Activated gamma-delta T cell treated with Interleukin-2 at 50 U/mL for 16 hours (primary cell): ENCODE measurements at places on chromosomes 5 and 9.

- DNase-seq = no peak
Measured at GRCh38 chr5:56301069-56301468, 67.9 kb upstream of the ANKRD55 start.

DNA sequence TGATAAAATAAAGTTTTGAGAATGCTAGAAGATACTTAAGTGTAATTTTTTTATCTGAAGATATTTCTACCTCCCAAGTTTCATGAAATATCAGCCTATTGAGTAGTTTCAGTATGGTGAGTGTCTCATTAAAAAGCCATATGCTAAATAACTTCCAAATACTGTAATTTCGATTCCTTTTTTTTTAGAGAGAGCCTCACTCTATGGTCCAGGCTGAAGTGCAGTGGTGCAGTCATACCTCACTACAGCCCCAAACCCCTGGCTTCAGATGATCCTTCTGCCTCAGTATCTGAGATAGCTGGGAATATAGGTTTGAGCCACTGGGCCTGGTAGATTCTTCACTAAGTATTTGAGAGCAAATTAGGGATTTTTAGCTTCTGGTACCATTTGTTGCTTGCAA lies 24.5 kb downstream of the CDC42SE2 start:
- DNase-seq = no peak

- no peak for DNase-seq
Measured at GRCh38 chr5:3430691-3431090, 164.9 kb upstream of the IRX1 start.

DNA sequence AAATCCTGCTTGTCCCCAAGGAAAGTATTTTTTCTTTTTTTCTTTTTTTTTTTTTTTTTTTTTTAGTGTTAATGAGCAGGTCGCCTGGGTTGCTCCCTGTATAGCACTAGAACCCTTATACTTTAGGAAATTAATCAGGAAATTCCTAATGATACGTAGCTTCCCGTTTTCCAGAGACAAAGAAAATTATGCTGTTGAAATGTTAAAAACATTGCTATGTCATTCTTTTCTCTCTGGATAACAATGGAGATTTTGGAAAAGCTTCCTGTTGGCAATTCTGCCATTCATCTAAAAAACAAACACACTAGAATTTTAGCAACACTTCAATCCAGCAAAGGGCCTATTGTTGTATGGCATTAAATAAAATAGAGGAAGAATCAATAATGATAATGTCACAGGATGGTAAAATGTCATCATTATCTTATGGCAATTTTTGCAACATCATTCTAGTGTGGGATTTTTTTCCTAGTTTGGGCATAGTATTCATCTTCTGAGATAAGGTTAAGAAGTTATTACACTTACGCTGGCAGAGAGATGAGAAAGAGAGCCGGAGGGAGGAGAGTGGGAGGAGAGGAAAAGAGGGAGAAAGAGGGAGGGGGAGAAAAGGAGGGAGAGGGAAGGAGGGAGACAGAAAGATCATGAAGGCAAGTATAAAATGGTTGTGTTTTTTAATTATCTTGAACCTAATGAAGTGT lies 315.8 kb upstream of the PDE4D start:
- no peak for DNase-seq

DNA sequence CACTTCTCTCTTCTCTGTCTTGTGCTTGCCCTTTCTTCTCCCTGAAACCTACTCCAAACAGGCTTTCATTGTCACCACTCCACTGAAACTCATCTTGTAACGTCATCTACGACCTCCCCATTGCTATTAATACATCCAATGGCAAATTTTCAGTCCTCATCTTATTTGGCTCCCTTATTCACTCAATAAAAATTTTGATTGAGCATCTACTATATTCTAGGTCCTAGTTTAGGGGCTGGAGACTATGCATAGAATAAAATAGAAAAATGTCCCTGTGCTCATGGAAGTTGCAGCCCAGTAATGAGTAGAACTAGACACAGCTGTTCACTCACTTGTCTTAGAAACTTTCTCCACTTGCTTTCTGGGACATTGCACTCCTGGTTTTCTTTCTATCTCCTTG lies 24.9 kb upstream of the FSTL4 start:
- DNase-seq = no peak

DNA sequence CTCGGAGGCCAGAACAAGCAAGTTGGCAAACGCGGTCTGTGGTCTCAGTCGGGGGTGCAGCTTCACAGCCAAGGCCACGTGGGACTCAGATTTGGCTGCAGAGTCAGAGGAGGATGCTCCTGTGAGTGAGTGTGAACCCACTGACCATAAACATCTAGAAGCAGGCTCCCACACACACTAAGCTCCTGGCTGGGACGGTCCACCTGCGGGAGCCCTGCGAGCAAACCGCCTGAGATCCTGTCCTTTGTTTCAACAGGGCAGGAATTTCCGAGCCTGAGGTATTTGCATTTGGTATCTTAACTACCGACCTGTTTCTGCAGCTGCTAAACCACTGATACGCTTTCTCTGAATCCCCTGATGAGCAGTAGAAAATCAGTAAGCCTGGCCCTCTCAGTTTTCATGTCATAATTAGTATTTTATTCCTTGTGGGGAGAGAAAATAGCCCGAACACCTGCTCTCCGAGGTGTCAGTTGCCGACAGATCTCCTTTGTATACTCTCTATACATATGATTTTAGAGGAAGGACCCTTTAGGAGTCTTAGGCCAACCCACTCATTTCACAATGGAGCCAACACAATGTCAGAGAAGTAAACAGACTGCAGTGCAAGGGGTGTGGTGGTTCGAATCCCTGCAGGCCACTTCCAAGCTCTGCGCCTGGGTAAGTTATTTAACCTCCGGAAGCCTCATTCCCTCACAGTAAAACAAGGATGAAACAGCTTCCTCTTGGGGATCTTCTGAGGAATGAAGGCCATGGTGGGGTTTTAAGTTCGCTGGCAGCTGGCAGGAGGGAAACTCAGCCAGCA lies 40.9 kb upstream of the PWWP2A start:
- no peak for DNase-seq

DNA sequence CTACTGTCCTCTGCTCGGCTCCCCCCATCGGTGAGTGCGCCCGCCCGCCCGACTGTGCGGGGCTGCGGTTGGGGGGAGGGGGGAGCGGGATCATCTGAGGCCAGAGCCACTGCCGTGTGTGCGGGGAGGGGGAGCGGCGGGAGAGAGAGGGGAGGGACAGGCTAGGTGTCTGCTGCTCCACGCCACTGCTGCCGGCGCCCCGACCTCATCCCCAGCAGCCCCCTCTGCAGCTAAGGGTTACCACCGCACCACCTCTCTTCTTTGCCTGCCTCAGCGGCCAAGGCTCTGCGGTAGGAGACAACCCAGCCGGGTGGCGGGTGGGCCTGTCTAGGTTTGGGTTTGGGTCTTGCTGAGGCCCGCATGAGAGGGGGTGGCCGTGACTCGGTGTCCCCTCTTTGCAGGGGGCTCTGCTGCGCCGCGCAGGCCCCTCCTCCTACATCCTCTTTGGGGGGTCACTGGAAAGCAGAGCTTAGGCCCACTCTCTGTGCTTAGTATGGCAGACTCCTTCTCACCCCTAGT lies 670 bp upstream of the PURA start:
- peak; percentile 15 for DNase-seq

- DNase-seq = no peak
Measured at GRCh38 chr9:113548221-113549041, 84.9 kb downstream of the RGS3 start.

DNA sequence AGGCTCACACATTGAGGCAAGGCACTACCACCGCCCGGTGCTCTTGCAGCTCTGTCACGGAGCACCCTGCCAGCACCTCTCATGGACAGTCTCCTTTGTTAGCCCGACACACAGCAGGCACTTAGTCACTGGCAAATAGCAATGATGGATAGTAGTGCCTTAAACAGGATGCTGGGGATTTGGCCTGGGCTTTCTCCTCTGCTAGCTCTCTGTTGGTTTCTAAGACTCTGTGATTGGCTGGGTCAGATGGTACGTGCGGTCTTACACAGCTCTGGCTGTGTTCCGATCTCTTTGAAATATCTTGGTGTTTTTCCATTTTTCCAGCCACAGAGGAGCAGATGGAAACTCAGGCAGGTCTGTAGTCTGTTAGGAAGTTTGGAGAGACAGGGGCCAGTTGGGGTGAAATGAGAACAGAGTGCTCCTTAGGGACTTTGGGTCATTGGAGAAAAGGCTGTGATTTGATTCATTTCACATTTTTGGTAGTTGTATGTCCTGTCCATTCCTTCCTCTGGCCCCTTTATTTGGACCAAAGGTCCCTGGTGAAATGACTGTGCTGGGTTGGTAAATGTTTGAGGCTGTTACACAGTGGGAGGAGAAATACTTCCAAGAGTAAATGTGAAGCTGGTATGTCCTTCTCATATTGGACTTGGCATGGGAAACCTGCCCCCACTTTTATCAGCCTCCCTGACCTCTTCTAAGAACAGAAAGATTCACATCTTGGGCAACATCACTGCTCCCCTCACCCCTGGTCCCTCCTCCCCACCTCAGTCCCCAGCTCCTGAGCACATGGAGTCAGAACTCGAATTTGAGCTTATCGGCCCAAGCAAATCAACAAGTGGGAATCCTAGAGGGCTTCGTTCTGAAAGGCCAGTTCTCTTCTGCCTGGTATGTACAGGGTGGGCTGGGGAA lies 3.4 kb downstream of the SMIM3 start:
- no peak for DNase-seq

DNA sequence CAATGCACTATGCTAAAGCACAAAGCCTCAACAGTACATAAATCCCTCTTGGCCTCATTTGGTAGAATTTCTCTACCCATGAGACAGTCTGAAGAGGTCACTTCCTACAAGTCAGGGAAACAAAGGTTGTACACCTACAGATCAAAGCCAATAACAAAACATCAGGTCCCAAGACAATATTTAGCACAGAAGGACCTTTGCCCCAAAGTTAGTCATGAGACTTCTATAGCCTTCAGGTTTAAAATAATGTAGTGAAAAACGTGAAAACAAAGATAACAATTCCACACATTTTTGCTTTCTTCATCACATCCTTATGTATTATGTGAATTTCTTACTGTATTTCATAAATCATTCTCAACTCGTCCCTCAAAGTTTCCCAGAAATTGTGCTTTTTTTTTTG lies 15.8 kb downstream of the AFF4 start:
- no peak for DNase-seq

DNA sequence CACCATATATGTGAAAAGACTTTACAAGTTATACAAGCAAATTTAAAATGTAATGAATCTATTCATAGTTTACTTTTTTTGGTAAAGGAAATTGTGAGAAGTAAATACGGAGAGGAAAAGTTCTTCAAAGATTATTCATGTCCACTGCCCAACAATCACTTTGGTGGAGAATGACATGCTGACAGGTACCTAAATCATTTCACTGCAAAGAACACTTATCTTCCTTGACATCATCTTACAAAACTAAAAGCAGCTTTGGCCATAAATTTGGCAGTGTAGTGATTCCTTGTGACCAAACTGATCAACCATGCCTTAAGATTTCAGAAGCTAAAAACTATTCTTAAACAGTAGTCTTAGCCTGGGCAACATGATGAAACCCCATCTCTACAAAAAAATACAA lies 42.5 kb downstream of the GOLPH3 start:
- DNase-seq = no peak

DNA sequence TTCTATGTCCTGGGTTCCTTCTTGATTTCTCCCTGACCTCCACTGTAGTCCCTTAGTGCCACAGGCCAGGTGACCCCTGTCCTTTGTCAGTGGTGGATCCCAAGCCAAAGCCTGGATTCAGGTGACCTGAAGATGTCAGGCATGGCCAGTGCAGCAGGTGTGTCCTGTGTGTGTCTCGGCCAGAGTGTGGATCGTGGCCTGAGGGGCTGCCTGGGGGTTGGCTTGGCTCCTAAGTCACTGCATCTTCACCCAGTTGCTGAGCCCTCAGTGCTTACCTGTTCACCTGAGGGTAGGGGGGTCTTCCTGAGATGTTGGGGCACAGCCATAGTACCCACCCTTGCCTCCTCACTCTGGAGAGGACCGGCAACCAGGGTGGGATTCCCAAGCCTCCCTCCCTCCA lies 61.8 kb upstream of the PITX1 start:
- no peak for DNase-seq

DNA sequence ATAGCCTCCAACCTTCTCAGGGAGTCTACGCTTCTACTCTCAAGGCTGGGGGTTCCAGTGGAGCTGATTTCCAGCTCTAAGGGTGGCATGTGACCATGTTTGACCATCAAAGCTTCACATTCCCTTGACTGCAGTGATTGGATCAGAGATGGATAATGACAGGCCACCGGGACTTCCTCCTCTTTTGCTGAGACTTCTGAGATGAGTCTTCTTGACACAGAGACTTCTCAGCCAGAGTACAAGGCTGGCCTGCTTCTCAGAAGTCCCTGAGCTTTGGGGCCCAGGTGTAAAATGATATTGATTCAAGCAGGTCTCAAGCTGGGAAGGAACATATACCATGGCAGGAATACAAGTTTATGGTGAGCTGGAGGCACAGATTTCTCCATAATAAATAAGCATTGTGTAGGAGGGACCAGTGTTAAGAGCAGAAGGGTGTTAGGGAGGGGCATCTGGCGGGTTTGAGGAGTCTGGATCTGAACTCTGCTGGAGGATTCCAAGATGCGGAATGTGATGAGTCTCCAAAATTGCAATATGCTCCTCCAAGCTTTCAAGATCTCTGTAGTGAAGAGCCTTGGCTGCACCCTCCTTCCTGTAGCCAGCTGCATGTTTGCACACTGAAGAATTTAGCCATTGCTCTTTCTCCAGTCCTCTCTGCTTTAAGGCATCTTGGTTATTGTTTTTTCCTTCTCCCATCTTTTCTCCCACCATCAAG lies 41.7 kb upstream of the HSD17B4 start:
- DNase-seq = no peak

GRCh38 chr5:127649018-127649439 lies at the start of gene CTXN3:
Gene CTXN3, plus strand, starts transcription at chr5:127649082. Its CDS starts 8,440 bp downstream, at chr5:127657522.
- no peak for DNase-seq

DNA sequence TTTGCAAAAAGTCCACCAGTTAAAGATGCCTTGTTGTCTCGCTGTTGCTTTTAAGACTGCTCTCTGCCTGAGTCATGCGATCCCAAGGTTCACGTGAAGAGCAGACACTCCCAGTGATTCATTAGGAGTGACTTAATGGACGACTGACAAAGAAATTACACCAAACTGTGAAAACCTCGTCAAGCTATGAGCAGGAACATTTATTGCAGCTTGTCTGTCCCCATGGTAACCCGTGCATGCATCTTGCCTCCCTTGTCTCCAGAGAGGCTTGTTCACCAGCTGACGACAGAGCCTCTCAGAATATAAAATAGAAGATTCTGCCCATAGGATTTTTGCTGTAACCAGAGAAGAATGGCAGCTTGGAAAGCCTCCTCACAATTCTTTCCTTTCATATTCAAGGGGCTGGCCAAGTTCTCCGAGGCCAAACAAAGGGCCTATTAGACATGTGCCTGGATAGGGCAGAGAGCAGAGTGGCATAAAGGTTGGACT lies 352.7 kb downstream of the SPOCK1 start:
- DNase-seq = no peak

DNA sequence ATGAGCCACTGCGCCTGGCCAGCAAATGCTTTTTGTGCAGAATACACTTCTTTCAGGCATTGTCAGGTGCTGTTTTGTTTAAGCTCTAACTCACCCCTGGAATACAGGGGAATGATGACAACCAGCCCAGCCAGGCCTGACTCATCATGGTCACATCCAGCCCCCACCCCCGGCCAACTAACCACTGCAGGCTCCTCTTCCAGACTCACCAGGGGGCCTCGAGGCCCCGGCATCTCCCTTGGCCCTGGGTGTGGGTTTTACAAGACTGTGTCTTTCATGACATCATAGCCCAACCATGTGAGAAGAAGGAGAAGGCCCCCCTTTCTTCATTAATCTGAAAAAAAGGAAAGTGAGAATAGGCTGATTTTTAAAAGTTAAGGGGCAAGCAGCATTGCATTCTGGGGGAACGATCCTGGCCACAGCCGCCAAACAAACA lies 35.5 kb downstream of the OLFML2A start:
- no peak for DNase-seq
